Cardiac atrium fibroblast (primary cell): ENCODE measurements at places on chromosomes 6 and 20. TPM values are rescaled to one million over a fixed set of nuclear protein-coding genes. Genes with fewer than 3 reads are reported as not detected.

The FOXC1 gene
- total RNA-seq, result 7.0 and 12.8 TPM in 2 replicates

The COL11A2 gene
- total RNA-seq, result 0.16 and 0.18 TPM in 2 replicates

The CABLES2 gene
- 2.6 and 3.4 TPM in 2 replicates for total RNA-seq

The SMIM8 gene
- total RNA-seq, result 2.5 and 4.1 TPM in 2 replicates

The CAP2 gene
- 4.7 TPM in 2 replicates for total RNA-seq

The PTPN1 gene
- 32.2 and 35.9 TPM in 2 replicates for total RNA-seq

The EYA4 gene
- under 0.01 and 0.65 TPM in 2 replicates for total RNA-seq

The LRFN2 gene
- total RNA-seq, result not detected in 2 replicates

The MAS1L gene
- total RNA-seq, result not detected in 2 replicates

The LY6G6F gene
- total RNA-seq, result not detected in 2 replicates

The LHFPL5 gene
- total RNA-seq, result not detected in 2 replicates

The IYD gene
- total RNA-seq, result not detected in 2 replicates

The TREML1 gene
- not detected in 2 replicates for total RNA-seq

The BPIFA3 gene
- not detected in 2 replicates for total RNA-seq

The KIF6 gene
- total RNA-seq, result not detected in 2 replicates

The BPI gene
- not detected in 2 replicates for total RNA-seq

The TXLNB gene
- under 0.01 TPM in 1 of 2 replicates, not detected in the other for total RNA-seq

The CCDC167 gene
- total RNA-seq, result 59.2 and 69.3 TPM in 2 replicates

The FNDC11 gene
- total RNA-seq, result 0.16 and 0.36 TPM in 2 replicates

The RREB1 gene
- total RNA-seq, result 10.5 and 11.7 TPM in 2 replicates

The IL17F gene
- total RNA-seq, result not detected in 2 replicates

The RGS17 gene
- total RNA-seq, result 1.8 and 4.0 TPM in 2 replicates

The TPX2 gene
- total RNA-seq, result 20.9 and 26.4 TPM in 2 replicates

The UTRN gene
- 62.6 and 88.5 TPM in 2 replicates for total RNA-seq

The PDE10A gene
- 24.4 and 28.5 TPM in 2 replicates for total RNA-seq
